ENCODE measurements at places on chromosomes 13 and 19. TPM values are rescaled to one million over a fixed set of nuclear protein-coding genes. Genes with fewer than 3 reads are reported as not detected.

THSD1 gene
- 10.6 TPM for total RNA-seq

ZNF85 gene
- 25.1 TPM for total RNA-seq

SPACA4 gene
- not detected for total RNA-seq

KLK1 gene
- 0.35 TPM for total RNA-seq
